SIG-M5 (cell line): ENCODE measurements at places on chromosomes 4 and X.

- no peak for DNase-seq
These were observed 102.8 kb downstream of the GLUD2 start for GRCh38 chrX:121150217-121150616.

GRCh38 chr4:169337510-169337909 is 66.8 kb upstream of the SH3RF1 start:
- no peak for DNase-seq

DNA sequence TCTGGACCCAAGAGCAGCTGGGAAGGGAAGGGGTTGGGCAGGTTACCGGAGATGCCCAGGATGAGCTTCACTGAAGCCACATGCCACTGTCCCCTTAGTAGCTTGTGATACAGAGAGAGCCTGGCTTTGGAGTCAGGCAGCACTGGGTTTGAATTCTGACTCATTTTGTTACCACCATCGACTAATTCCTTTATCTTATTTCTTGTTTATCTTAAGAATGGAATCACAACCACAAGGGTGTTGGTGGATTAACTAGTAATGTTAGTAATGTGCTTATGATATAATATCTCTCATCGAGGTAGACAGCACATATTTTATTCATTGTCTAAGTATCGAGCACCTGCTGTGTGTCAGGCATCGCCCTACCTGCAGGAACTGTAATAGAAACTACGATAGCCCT is 17.7 kb upstream of the STX18 start:
- no peak for DNase-seq

- no peak for DNase-seq
These were observed 733 bp downstream of the FRYL start for GRCh38 chr4:48779095-48779997.

- DNase-seq, result no peak
These were observed 35.2 kb downstream of the FAM53A start for GRCh38 chr4:1648962-1649361.

- DNase-seq, result no peak
These were observed 745 bp downstream of the SLC39A8 start for GRCh38 chr4:102344520-102344953.

- DNase-seq, result no peak
These were observed 88.1 kb downstream of the PCDH7 start for GRCh38 chr4:30808276-30808675.

DNA sequence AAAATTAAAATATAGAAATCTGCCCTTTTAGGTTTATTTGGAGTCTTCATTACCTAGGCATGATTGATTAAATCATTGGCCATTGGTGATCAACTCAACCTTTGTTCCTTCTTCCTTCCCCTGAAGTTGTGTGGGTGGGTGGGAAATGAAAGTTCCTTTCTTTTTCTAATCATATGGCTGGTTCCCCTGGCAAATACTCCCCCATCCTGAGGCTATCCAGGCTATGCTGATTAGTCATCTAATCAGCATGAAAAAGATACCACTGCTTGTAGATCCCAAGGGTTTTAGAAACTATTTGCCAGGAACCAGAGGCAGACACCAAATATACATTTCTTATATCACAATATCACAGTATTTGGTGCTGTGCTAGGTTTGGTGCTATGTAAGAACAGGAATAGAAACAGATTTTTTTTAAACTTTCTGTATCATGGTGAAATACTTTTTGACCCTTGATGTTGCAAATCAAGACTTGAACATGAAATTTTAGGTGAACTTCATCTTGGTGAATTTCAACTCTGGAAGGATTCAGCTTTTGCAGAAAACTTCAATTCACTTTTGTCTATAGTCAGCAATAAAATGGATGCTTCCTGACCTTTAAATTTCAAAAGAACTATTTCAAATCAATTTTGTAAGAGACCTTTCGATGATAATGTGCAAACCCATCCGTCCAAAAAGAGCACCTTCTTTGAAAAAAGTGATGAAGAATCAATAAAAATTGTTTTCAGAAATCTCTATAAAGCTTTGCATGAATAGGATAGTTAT is 71.1 kb downstream of the CCSER1 start:
- no peak for DNase-seq

DNA sequence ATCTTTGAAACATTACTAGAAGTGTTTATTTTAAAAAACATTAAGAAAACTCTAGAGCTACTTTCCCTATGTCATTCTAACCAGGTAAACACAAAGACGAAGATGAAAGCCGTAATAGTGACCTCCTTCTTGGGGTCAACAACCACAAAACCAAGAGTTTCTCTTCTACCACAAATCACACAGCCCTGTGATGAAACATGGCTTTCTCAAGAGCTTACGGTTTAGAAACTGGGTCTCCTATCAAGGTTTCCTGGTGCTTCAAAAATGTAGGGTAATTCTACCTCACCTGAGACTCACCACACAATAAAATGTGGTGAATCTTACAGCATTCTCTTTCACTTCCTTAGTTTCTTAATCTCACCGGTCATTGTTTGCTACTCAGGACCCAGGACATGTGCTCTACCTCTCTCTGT is 50.9 kb downstream of the CORIN start:
- no peak for DNase-seq

DNA sequence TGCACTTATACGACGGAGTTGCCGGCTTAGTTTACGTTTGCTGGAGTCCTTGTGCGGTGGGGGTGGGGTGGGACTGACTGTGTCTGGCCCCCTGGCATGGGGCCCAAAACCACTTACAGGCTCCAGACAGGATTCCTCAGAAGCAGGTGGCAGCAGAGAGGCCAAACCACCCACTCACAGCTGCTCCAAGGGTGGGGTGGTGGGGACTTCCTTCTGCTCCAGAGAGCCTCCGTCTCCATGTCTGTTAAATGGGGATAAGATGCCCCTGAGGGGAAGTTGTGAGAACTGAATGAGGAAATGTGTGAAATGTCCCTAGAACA is 36.7 kb downstream of the PSAPL1 start:
- DNase-seq, result no peak

- no peak for DNase-seq
These were observed 128.0 kb downstream of the CPE start for GRCh38 chr4:165506849-165507248.

- no peak for DNase-seq
These were observed 716.1 kb upstream of the INTU start for GRCh38 chr4:126916626-126917140.

- no peak for DNase-seq
These were observed 524.8 kb downstream of the PPARGC1A start for GRCh38 chr4:23365086-23365485.

GRCh38 chrX:13103188-13103913 is 58.9 kb upstream of the FAM9C start:
- no peak for DNase-seq

GRCh38 chr4:5730993-5731990 is 20.3 kb downstream of the EVC start:
- DNase-seq, result no peak

DNA sequence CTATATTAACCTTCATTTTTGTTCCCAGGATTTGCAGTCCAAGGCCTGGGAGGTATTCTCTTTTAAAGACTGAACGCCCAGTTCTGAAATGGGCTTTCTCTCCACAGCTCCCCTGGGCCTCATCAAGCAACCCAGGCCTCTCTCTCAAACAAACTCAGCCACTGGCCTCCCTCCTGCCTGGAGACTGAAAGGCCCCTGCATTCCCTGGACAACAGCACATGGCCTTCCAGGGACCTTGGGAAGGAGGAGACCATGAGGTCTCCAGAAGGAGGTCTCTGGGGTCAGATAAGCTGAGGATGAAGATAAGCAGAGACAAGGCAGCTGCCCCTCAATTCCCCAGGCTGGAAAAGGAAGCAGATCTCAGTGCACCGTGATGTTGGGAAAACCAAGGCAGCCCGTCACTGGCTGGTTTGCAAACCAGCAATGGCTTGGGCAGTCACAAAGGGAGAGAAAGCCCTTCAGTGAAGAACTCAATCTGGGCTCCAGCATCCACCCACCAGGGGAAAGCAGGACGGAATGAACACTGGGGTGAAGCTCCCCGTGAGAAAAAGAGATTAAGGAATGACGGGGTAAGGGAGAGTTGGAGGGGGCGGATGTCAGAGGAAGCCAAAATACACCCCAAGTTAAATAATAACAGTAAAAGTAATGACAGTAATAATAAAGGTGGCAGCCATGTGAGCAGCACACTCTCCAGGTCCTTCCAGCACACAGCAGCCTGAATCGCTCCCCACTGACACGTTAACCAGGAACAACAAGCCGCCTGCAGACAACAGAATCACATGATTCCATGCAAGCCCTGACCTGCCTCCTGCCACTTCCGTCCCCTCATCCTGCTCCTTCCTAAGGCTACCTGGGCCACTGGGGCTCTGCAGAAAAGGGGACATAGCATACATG is 22.3 kb downstream of the AMOT start:
- no peak for DNase-seq

DNA sequence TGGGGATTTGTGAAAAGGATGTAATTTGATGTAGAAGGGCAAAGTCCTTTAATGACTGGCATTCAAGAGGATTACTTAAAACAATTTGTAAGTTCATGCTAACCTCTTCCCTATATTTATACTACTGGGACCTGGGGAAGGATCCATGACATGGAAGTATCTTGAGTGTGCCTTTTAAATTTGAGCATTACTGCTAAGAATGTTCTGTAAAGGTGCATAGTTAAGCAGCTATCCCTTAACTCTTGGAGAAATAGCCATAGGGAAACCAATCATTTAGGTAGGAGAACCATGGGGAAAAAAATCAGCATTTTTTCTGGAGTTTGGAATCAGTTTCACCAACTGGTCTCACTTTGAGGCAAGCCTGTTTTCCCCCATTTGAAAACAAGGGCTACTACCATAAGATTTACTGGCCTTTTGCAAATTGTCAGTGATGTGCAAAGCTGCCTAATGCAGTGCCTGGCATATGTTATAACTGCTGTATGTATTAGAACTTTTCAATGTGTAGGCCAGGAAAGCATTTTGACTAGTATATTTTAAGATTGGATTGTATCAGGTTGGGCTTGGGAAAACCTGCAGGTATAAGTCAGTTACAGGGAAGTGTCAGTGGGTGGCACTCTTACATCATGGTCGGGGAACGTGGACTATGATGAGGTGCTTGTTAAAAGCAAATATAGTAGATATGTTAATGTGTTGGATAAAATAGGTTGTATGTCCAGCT is 72.1 kb downstream of the PRSS12 start:
- no peak for DNase-seq

- no peak for DNase-seq
These were observed 9.1 kb downstream of the ASMTL start for GRCh38 chrX:1443496-1444075.
